Thyroid gland (tissue), 4 donors: ENCODE measurements at places on chromosomes 5 and 9.

DNA sequence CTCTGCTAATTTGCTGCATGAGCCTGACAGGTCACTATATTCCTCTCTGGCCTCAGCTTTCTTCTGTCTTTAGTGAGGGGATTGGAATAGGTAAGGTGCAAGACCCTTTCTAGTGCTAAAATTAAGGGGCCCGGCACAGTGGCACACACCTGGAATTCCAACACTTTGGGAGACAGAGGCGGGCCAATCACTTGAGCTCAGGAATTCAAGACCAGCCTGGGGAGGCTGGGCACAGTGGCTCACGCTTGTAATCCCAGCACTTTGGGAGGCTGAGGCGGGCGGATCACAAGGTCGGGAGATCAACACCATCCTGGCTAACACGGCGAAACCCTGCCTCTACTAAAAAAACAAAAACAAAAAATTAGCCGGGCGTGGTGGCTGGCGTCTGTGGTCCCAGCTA, 37.2 kb downstream of the EGR1 start:
- peak; percentile 31 for DNase-seq

- DNase-seq = no peak
Measured at GRCh38 chr5:14415698-14416074, 165.9 kb upstream of the OTULINL start.

GRCh38 chr5:149837680-149838269, 106.8 kb downstream of the PDE6A start:
- peak; percentile 33 for DNase-seq

DNA sequence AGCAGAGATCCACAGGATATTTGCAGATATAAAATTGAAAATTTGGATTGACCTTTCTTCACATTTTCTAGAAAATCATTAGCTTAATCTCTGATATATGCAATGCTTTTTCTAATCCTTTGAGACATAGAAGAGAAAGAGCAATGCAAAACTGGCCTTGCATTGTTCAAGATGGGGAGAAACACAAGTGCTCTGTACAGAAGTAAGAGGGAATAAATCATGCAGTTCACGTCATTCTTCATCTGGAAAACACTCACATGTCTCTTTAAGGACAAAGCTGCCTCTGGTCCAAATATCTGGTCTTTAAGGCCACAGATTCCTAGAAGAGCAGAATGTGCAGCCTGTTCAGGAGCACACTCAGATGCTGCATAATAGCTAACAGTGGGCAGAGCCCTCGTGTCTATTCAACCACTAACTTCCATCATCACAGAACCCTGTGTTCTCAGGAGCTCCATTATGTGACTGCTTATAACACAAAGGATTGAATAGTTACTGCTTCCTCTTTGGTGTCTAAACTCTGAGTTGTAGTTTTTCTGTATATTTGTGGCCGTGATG, 277.5 kb downstream of the PLK2 start:
- no peak for DNase-seq

GRCh38 chr9:125996791-125997190, 249.6 kb downstream of the PBX3 start:
- no peak for DNase-seq

DNA sequence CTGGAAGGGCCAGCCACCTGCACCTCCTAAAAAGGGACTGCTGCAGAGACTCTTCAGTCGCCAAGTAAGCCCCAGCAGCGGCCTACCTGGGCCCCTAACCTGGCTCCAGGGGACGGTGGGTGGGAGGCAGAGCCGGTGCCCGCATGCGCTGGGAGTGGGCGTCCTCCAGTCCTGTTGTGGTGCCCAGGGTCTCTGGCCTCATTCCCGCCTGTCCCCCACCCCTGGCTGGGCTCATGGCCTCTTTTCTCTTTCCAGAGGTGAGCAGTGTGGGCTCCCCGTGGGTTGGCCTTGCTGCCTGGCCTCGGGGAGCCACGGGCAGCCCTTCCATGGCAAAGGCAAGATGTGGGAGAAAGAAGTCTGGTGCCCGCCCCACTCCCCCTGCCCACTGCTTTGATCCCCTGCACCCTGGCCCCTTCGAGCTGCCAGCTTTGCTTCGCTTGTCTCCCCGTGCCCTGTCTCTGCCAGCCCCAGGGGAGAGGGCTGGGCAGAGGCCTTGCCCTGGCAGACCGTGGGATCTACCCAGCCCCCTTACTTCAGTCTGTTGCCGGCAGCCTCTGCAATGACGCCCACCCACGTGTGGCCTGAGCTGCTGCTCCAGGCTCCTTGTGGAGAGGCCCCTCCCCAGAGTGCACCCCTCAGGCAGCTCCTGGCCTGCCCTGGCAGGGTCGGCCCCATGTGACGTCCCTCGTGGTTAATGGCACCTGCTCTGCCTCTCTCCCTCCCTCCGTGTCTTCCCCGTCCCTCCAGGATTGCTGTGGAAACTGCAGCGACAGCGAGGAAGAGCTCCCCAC, 5.4 kb upstream of the PRR7 start:
- no peak for DNase-seq

DNA sequence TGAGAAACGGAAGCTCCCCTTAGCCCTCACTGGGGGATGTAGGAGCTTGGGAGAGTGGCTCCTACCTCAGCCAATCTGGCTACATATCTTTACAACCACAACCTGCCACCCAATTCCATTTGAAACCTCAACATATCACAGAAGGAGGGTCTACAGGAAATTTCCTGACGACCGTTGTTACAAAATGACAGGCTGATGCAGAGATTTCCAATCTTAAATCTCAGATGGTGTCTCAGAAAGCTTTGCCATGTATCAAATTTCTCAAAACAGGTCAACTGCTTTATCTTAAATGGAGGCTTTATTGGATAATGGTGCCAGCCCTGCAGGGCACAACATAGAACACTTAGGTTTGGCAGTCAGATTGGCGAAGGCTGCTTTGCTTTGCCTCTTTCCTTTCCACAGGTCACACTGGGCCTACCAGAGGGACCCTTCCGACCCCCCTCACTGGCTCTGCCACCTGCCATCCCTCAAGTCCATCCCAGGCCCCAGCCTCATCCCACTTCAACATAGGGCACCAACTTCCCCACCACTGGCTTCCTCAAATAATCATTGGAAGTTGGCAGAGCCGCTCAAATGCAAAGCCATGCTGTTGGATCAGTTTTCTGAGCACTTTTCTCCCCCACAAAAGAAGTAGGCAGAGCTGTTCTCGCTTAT, 11.1 kb upstream of the SPATA31E1 start:
- DNase-seq = no peak

DNA sequence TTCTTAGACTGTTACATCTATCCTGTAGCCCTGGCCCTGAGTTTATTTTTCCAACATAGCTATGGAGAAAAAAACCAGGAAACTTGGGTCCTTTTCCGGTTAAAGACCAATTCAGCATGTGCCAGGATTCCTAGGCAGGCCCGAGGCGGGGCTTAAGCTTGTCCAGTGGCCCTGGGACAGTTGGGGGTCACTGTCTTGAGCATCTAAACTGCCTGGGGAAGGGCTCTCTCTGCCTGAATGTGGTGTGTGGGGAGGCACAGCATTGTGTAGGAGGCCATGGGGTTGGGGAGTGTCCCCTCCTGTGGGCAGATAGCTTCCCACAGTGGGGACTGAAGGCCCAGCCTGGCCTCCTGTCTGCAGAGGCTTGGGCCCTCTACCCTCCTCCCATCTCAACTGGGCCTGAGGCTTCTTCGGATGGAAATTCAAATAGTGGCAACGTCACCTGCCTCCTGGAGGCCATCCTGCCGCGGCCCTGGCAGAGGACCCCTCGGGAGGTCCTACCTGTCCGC, 88.8 kb downstream of the PHF2 start:
- DNase-seq = no peak

DNA sequence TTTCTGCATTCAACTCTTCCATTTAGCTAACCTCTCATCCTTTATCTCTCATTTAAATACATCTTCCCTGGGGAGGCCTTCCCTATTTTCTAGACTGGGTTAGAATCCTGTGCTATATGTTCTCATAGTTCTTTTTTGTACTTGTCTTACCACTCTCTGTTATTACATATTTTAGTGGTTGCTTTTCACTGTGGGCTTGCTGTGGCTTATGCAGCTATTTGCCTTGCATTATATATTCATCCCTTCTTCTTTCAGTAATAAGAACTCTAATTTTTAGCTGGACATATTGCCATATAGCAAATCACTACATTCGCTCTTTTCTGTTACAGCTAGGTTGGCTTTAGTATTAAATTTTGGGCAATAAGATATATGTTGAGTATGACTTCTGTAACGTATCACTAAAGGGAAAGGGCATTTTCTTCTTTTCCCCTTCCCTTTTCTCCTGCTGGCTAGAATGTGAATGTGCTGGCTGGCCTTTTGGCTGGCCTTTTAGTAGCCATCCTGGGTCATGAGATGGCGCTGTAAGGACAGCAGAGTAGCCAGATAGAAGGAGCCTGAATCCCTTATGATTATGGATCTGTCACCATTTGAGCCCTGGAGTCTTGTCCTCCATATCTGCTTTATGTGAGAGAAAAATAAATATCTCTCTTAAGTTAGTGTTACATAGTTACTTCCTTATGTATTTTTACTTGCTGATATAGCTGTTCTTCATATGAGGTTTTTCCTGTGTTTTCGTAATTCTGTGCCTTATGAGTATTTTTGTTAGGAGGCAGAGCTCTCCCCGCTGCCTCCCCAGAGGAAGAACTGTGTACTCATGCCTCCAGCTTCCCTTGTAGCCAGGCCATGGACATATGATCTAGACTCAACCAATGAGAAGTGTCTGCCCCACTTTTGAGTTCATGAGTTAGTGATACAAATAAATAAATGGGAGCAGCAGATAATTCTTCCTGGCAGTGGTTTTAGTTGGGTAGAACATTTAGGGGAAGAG, 65.8 kb downstream of the NDUFAF2 start:
- DNase-seq = no peak

GRCh38 chr5:103313056-103313455, 54.5 kb downstream of the MACIR start:
- DNase-seq = no peak
